CD4-positive, alpha-beta T cell treated with Interleukin-12 subunit alpha and Interleukin-12 subunit beta, for 1 hour (primary cell): ENCODE measurements at places on chromosomes 2 and 18.

DNA sequence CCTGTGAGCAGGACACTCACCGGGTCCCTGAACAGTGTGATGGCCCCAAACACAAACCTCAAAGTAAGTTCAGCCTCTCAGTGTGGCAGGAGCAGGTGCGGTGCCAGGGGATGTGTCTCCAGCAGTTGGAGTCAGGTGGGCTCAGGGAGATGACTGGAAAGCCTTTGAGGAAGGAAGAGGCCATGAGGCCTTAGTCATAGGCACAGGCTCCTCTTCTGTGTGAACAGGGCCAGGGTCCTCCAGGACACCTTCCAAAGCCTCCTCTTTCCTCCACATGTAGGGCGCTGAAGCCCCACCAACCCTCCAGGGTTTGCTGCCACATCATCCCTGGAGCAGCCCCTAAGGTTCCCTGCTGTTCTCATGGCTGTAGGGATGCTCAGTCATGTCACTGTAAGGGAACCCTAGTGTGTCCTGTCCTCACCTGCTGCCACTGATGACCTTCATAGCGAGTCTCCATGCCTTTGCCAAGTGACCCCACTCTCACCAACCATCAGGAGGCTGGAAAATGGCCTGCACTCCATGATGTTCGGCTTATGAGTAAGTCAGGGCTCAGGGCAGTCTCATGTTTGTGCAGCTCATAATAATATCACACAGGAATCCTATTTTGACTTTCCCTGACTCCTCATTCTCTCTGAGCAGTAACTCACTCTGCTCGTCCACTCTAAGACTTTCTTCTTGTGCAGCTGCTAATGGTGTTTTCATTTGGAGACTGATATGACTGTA is 1152.9 kb downstream of the RPIA start:
- DNase-seq, result no peak

DNA sequence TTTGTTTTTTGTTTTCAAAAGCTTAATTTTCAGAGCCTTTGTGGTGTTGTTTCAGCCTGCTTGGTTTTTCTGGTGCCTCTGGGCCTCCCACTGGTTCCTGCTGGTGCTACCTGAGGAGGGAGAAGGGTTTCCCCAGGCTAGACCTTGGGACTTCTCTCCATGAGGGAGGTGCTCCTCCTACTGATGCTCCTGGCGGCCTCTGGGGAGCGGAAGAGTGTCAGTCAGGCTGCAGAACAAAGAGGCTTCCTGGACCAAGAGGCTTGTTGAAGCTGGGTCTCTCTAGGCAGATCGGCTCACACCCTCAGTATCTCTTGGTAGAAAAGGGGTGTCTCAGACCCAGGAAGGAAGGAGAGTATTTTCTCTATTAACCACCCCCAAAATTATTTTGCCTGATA is 32.2 kb downstream of the RFX8 start:
- DNase-seq, result no peak

DNA sequence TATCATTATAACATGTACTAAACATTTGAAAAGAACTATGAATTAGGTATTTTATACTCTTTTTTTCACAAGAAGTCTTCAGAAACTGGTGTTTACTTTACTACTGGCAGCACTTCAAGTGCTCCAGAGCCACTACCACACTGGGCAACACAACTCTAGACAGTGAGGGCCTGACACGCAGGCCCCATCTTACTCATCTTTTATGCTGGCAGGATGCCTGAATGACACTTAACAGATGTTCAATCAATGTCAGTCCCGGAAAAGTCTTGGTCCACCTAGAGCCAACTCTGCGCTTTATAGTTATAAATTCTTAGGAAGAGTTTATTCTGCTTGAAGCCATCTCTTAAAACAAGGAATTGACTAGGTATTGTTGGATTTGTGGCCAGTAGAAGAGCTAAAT is 8.7 kb upstream of the WIPF1 start:
- peak; percentile 53 for DNase-seq

GRCh38 chr2:26883956-26884355 is 36.0 kb downstream of the DPYSL5 start:
- DNase-seq, result no peak

DNA sequence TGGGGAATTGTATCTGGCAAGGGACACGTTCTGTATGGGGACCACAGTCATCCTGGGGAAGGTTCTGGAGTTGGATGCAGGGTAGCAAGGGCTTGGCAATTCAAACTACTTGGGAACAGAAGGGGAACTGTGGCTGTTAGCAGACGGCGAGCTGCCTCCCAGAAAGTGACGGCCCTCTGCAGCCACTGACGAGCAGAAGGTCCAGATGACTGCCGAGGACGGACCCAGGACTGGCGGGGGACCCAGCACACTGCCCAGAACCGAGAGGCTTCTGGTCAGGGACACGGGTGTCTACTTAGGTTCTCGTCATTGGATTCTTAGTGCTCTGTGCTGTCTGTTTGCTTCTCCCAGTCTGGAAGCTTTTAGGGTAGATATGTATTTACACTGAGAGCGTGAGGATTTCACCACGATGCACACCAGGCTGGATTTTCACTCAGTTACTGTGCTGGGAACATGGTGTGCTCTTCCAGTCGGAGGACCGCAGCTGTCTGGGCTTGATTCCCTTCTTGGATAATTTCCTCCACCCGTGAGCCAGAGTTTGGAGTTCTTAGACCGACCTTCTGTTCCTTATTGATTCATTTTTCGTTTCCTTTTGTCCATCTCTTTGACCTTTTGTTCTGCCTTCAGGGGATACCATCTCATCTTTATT is 13.4 kb downstream of the GPR35 start:
- no peak for DNase-seq

DNA sequence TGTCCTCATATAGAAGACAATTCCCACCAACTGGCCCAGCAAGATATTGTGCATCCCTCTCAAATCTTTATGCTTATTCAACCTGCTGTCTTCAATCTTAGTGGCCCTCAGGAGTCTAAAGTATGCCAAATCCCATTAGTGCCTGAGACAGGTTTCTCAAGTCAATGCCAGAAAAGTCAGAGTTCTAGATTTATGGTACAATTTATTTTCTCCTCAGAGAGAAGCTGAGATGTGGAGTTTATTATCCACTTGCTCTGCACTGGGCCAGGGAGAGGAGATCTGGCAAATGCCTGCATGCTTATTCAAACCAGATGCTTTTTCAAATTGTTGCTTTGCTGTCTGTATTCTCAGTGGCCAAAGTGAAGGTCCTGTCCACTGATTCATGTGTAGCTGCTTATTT is 825.2 kb downstream of the METTL4 start:
- no peak for DNase-seq

- DNase-seq, result no peak
Measured at GRCh38 chr2:194566907-194567660, 1089.9 kb upstream of the SLC39A10 start.

DNA sequence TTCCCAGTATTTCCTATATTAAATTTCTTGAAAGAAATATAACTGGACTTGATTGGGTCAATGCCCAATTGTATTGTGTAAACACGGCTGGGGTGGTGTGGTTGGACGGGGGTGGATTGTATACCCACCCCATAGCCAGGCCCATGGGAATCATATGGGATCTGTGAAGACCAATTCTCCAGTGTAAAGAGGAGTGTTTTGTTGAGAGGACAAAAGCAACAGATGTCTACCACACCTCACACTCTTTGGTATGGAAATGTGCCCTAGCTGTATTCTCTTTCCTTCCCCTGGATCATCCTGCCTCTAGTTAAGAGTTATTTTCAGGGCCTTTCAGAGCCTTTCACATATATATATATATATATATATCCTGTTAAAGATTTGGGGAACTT is 57.5 kb upstream of the TGIF1 start:
- DNase-seq, result no peak

- DNase-seq, result no peak
Measured at GRCh38 chr18:70046207-70046606, 98.5 kb upstream of the CD226 start.

GRCh38 chr2:120561379-120562035 is 174.2 kb upstream of the GLI2 start:
- no peak for DNase-seq

DNA sequence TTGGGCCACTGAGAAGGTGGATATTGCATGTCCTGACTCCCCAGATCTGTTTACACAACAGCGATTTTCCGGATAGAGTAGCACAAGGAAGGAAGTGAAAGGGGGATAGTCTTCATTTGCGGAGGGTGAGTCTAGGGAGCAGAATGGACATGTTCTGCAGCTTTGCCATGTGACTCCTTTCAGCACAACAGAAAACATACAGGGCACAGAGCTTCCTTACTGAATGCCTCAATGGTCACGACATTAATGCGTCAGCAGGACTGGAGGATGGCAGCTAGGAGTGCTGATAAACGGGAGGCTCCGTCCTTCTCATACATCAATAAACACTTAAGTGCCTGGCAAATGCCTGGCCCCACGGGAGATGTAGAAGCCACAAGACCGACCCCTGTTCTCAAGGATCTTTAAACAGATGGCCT is 163.0 kb downstream of the FAM210A start:
- no peak for DNase-seq

- no peak for DNase-seq
Measured at GRCh38 chr2:171902840-171903420, 8.9 kb upstream of the SLC25A12 start.

GRCh38 chr2:62471404-62471803 is 34.6 kb downstream of the TMEM17 start:
- no peak for DNase-seq

GRCh38 chr2:6290217-6291015 is 575.3 kb downstream of the CMPK2 start:
- no peak for DNase-seq

- DNase-seq, result no peak
Measured at GRCh38 chr18:79525556-79526467, 130.1 kb downstream of the NFATC1 start.

DNA sequence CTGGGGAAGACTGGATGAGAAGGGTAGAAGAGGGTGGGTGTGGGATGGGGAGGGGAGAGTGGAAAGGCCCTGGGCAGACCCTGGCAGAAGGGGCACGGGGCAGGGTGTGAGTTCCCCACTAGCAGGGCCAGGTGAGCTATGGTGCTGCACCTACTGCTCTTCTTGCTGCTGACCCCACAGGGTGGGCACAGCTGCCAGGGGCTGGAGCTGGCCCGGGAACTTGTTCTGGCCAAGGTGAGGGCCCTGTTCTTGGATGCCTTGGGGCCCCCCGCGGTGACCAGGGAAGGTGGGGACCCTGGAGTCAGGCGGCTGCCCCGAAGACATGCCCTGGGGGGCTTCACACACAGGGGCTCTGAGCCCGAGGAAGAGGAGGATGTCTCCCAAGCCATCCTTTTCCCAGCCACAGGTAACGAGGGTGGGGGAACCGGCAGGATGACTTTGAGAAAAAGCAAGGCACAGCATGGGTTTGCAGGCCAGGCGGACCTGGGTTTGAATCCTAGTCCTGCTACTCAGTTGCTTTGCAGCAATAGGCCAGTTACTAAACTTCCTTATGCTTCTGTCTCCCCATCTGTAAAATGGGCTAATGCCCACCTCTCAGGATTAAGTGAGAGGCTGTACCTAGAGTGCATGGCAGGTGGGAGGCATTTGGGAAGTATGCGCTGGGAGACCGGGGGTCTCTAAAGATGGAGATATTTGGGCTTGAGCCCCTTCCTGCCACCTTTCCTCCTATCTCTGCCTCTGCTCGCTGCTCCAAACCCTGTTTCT is at the start of gene INHA:
Gene INHA (plus strand): TSS at position 74 of the 765 bp plus-strand sequence. CDS start 65 bp downstream, at position 139.
- DNase-seq, result no peak

- DNase-seq, result no peak
Measured at GRCh38 chr2:224379986-224380385, 21.9 kb downstream of the FAM124B start.

GRCh38 chr2:121309801-121310200 is 24.8 kb upstream of the TFCP2L1 start:
- no peak for DNase-seq

- no peak for DNase-seq
Measured at GRCh38 chr18:65363911-65364632, 386.7 kb upstream of the CDH7 start.

DNA sequence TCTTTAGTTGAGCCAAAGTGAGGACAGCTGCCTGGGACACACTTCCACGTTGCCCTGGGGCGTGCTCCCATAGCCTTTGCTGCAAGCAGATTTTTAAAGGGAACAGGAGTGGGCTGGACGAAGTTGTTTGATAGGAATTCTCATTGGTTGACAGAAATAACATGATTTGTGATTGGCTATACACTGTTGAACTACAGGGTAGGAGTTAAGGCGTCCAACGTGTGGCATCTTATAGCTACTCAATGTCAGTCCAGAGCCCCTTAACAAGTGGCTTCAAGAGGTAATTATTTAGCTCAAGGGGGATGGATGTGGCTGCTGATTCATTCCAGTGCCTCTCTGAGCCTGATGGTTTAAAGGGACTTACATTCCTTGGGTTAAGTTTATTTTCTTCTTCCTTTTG is 65.5 kb downstream of the ACAA2 start:
- DNase-seq, result no peak

DNA sequence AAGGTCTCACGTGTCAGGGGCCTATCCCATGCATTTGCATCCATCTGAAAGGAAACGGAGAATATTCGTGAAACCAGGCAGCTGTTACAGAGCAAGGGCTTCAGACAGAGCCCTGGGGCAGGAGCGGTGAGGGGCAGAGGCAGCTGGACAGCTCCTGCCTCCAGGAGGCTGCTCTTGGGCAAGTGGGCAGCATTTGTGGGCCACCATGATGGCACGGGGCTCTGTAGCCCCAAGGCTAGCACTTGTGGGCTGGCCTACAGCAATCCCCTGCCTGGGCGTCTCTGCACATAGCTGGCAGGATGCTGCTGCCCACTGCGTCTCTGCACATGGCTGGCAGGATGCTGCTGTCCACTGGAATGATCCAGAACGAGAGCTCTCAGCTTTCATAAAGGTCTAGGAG is 52.8 kb upstream of the PTMA start:
- DNase-seq, result no peak

GRCh38 chr2:16495509-16496208 is 170.0 kb downstream of the CYRIA start:
- no peak for DNase-seq
